ENCODE measurements at places on chromosomes 16 and 17.
A peak's percentile ranks its signal among the peaks of the same experiment; 100 is the strongest.

DNA sequence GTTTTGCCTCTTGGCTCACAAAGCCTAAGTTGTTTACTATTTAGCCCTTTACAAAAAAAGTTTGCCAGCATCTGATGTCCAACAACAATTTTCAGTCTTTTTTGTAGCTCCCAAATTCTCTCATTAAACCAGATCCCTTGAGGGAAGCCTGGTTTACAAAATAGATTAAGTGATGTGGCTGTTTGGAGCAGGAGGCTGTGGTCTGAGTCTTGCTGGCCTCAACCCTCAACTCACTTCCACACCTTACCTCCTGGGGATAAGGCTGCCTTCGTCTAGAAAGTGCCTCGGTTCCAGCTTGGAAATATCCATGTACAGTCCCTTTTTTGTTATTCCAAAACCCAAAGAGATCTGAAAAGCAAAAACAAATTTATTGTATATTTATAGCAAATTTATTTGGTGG lies 138.4 kb downstream of the WWOX start:
- no peak for DNase-seq

DNA sequence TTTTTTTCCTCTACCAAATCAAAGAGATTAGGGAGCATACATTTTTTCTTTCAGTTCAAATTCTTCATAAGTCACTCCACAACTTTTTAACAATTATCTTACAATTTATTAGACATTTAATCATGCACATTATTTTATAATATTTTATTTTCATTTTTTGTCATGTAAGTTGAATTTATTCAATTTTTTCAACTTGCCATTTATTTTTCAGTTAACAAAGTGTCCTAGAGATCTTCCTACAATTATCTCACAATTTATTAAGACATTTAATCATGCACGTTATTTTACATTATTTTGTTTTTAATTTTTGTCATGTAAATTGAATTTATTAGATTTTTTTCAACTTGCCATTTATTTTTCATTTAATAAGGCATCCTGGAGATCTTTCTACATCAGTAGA lies 16.2 kb downstream of the CACNG3 start:
- no peak for DNase-seq

- DNase-seq, result no peak
Observed at GRCh38 chr17:43599046-43599395, 52.9 kb upstream of the ETV4 start.

GRCh38 chr16:31508706-31509195 lies 560 bp upstream of the RUSF1 start:
- DNase-seq, result peak; percentile 53

- DNase-seq, result peak; percentile 69
Observed at GRCh38 chr17:79843816-79844800, 4.9 kb upstream of the CBX4 start.

DNA sequence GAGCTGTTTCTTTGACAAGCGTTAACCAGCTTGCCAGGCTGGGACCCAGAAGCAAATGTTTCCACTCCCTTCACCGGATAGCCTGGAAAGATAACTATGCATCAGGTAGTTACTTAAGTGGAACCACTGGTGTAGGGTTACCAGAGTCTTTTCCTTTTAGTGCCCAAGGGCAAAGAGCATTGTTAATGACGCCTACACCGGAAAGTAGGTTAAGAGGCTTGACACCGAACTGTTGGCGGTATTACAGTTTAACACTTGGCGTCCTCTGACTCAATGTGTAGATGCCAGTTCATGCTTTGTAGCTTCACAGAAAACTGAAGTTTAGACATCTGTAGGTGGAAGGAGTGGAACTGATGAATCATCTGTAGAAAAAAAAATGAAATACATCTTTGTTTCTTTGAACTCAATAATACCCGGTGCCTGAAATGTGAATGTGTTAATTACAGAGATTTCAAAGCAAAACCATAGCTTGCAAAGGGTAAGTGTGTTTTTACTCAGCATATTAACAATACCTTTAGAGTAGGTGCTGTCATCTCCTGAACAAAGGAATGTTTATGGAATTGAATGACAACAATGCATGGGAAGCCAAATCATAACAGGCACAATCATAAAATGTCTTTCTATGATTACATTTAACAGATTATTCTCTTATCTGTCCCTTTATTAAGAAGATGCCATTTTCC lies 426.7 kb upstream of the SALL1 start:
- peak; percentile 35 for DNase-seq

DNA sequence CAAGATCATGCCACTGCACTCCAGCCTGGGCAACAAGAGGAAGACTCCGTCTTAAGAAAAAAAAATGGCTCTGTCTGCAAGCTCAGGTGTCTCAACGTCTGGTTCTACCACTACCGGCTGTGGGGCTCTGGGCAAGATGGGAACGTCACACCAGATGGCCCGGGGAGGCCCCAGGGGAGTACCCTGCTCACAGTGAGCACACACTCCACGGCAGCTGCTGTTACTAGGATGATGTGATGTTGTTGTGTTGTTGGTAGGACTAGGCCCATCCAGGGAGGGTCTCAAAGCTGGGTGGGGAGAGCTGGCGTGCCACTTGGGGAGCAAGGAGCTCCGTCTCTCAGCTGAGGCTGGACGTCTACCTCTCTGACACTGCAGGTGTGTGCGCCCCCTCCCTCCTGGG lies 9.4 kb upstream of the NPTX1 start:
- DNase-seq, result no peak

- DNase-seq, result peak; percentile 13
Observed at GRCh38 chr17:19378416-19379360, at the start of gene MAPK7. TSS of gene MAPK7 (plus strand) at chr17:19378498. CDS start at chr17:19378901, 403 bp downstream.

DNA sequence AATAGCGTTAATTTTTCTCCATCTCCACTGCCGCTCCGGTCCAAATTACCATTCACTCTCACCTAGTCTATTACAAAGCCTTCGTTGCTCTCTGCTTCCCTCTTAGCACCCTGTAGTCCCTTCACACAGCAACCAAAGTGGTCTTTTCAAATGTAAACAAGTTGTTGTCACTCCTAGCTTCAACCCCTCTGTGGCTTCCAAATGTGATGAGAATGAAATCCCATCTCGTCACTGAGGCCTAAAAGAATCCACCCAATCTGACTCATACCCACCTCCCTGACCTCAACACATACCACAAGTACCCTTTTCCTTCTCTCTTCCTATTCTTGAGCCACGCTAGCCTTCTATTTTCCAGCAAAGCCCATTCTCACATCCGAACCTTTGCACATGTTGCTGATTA lies 2.2 kb upstream of the PELP1 start:
- DNase-seq, result peak; percentile 87

- DNase-seq, result no peak
Observed at GRCh38 chr17:7043497-7044198, at the start of gene SLC16A11. TSS of gene SLC16A11 (minus strand) at chr17:7044092. CDS start at chr17:7043513, 579 bp downstream.

DNA sequence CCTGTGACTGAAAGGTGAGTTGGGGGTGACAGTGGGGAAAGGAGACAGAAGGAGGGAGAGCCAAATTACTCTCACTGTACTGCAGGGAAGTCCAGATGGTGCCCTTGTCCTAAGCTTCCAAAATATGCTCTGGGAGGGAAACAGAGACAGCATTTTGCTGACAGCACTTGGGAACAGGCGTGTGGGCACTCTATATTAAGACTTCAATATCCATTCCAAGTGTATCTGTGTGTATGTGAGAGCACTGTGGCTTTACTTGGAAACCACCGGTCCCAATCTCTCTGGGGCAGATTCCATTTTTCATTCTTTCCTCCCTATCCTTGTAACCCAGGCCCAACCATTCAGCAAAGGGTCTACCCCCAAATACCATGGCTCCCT lies 407.3 kb downstream of the UTP18 start:
- DNase-seq, result no peak

GRCh38 chr17:17792551-17793377 lies 44.0 kb downstream of the SREBF1 start:
- peak; percentile 22 for DNase-seq

GRCh38 chr16:54194334-54194743 lies 92.2 kb downstream of the IRX3 start:
- no peak for DNase-seq

GRCh38 chr16:27118526-27118925 lies 51.8 kb downstream of the C16orf82 start:
- DNase-seq, result no peak

- DNase-seq, result no peak
Observed at GRCh38 chr16:85848986-85849385, 49.5 kb downstream of the COX4I1 start.

Data from ELR (cell line).